ENCODE measurements at places on chromosomes 5 and 9. TPM values are rescaled to one million over a fixed set of nuclear protein-coding genes. Genes with fewer than 3 reads are reported as not detected.

Gene CDH10
- 0.22 TPM for total RNA-seq

Gene FOXD4L6
- not detected for total RNA-seq

Gene UNC13B
- 46.1 TPM for total RNA-seq

Gene LAMC3
- total RNA-seq = 35.9 TPM

Gene MEIKIN
- total RNA-seq = not detected

Gene HNRNPAB
- 414 TPM for total RNA-seq

Gene ORM2
- 1.6 TPM for total RNA-seq

Gene TMC1
- total RNA-seq = 0.31 TPM

Measured in WTC11 (cell line).